Esophagus squamous epithelium (tissue), 5 donors: ENCODE measurements at places on chromosomes 1 and 21. TPM values are rescaled to one million over a fixed set of nuclear protein-coding genes. Genes with fewer than 3 reads are reported as not detected.

The AADACL3 gene
- not detected for total RNA-seq

The NIPAL3 gene
- total RNA-seq = 26.3 TPM

The ZNF695 gene
- 0.40 TPM for total RNA-seq

The OVAAL gene
- not detected for total RNA-seq

The LIPI gene
- not detected for total RNA-seq

The FAM72D gene
- total RNA-seq = 0.11 TPM

The SERINC2 gene
- total RNA-seq = 91.2 TPM
